Globus pallidus (tissue), 1 donor: ENCODE measurements at places on chromosomes 2 and 18.
A peak's percentile ranks its signal among the peaks of the same experiment; 100 is the strongest.

DNA sequence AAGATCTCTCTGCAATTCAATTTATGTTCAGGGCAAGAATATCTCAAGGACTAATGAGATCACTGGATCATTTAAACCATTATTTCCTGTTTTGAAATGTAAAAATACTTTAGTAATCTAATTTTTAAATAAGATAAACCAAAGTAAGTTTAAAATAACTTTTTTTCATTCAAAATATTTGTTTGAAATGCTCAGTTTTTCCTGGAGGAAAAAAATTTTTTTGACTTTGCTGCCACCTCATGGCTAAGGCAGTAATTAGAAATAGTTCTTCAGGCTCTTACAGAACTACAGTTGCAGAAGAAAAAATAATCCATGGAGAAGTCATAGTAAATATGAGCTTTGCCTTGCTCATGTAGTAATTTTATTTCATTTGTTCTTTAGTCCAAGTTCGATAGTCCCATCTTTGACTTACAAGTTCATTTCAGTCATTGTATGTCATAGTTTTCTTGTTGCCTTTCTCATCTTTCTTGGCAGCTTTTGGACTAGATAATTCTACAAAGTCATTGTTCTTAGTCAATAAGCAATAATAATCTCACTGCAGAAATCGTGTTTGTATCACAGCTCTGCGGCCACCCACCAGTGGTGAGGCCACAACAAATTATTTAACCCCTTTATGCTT lies 127.4 kb downstream of the DPP4 start:
- DNase-seq: peak; percentile 33

- DNase-seq: no peak
Observed at GRCh38 chr2:176094349-176094748, 1.8 kb downstream of the HOXD13 start.

DNA sequence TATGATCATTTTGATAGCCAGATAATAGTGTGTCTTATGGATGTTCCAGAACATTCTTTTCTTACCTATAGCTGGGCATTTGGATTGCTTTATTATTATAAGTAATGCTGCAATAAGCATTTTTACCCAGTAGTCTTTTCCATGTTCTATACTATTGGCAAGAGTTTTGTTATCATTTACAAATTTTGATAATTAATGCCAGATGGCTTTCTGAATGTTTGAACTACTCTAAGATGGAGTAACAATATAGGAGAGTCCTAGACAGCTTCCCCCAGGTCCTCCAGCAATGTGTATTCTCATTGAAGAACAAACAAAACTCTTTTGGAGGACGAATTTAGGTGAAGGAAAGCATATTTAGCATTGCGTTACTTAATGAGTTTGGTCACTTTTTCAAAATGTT lies 73.0 kb downstream of the INPP4A start:
- no peak for DNase-seq

- no peak for DNase-seq
Observed at GRCh38 chr2:157431176-157431575, 12.7 kb downstream of the CYTIP start.

DNA sequence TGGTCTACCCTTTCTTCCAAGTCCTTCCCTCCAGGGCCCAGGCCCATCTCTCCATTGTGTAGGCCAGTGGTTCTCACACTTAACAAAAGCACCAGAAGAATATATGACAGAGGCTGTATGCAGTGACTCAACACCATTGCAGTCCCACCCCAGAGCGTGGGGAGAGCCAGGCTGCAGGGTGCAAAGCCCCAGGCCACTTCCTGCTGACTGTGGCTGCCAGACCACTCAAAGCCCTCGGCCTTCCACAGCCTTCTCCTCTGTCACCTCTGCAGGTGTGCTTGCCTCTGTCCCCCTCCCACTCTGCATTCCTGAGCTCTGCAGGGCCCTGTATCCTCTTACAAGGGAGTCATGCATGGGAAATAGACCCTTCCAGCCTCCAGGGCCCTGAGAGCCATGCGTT lies 40.4 kb upstream of the ARHGEF4 start:
- no peak for DNase-seq

DNA sequence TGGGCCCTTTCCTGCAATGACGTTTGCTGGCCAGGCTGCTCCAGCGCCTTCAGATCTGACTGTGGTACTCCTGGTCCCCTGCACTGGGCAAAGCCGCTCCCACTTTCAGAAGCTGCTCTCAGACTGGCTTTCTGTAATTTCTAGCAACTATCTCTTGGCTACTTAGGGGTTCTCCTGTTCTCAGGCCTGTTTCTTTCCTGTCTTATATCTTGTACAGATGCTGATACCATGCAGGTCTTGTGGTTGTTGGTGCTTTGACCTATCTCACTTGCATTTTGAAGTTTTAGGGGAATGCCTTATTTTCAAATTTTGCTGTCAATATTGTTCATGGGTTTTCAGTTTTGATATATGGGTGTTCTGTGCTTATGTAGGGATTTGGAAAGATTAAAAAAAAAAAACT lies 145.8 kb downstream of the CLIP4 start:
- no peak for DNase-seq

GRCh38 chr2:128086244-128086643 lies 4.8 kb upstream of the UGGT1 start:
- DNase-seq: no peak

- no peak for DNase-seq
Observed at GRCh38 chr2:175576270-175576669, 394.8 kb upstream of the ATP5MC3 start.

GRCh38 chr2:239375278-239376061 lies 25.4 kb downstream of the HDAC4 start:
- DNase-seq: no peak

DNA sequence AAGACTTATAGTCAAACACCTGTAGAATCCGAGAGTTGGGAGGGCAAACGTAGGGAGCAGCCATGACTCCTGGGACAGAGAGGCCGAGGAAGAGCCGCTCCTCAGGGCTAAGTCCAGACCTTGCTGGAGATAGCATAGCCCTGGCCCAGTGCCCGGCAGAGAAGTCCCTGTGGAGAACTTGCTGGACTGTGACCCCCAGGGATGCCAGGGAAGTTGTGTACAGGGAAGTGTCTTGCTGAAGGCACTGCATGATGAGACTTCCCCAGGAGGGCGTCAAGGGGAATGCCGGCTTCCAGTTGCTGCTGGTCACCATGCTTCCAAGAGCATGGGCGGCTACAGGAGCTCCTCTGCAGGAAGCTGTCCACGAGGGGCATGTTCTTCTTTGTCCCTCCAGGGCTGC lies 8.6 kb upstream of the CNDP1 start:
- DNase-seq: no peak

- no peak for DNase-seq
Observed at GRCh38 chr2:169822785-169823392, 1.8 kb downstream of the METTL5 start.

GRCh38 chr2:36777272-36777671 lies 80.8 kb downstream of the VIT start:
- DNase-seq: no peak

DNA sequence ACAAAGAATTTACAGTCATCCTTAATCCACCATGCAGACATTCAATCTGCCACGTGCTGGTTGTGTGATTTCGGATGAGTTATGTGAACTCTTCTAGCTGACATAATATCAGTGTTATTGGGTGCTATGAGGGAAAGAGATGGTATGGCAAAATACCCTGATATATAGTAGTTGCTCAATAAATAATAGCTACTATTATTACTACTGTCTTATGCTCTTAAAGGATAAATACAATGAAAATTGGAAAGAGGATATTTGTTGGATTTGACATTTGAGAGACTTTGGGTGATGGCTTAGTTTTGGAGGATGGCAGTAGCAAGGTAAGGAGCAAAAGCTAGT lies 86.5 kb downstream of the MYO3B start:
- DNase-seq: no peak

DNA sequence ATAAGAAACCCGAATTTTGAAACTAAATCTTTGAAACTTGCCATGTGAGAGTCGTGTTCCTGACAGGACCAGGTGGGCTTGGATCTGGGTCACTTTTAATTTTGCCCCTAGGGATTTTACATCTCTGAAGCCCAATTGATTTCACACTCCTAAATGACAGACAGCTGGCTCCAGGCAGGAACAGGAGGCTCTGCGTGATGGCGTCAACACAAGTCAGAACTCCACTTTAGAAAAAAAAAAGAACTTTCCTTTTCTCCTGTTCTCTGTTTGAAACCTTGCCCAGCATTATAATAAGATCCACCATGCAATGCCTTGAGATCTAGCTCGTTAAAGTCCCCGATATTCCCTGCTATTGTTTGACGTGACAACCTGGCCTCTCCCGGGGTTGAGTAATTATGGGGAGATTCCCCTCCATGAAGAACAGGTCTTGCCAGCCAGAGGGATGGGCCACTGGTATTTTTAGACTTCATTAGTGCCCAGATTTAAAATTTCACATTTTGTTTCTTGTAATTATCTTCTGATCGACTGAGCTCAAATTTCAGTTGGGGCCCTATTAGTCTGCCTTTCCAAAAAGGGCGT lies 260.3 kb downstream of the KLHL29 start:
- DNase-seq: no peak

- DNase-seq: peak; percentile 43
Observed at GRCh38 chr2:159612255-159612901, 4.0 kb downstream of the BAZ2B start.

DNA sequence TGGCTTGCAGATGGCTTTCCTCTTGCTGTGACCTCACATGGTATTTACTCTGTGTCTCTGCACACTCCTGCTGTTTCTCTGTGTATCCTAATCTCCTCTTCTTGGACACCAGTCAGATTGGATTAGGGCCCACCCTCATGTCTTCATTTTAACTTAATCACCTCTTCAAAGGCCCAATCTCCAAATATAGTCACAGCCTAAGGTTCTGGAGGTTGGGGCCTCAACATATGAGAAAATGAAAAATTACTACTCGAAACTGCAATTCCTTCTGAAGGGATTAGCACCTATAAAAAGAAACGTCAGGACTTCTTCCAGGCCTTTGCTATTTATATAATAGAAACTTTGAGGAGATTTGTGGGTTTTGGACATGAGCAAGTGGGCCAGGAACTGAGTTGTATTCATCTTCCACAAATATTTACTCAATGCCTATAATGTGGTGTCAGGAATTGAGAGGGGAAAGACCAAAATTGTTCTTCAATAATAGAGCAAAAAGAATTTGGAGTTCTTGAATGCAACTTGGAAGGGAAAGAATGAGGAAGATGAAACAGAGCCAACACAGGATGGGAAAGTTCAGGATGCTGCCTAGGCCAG lies 270.0 kb upstream of the FN1 start:
- DNase-seq: no peak

- no peak for DNase-seq
Observed at GRCh38 chr2:205959521-205959920, 126.5 kb downstream of the INO80D start.

DNA sequence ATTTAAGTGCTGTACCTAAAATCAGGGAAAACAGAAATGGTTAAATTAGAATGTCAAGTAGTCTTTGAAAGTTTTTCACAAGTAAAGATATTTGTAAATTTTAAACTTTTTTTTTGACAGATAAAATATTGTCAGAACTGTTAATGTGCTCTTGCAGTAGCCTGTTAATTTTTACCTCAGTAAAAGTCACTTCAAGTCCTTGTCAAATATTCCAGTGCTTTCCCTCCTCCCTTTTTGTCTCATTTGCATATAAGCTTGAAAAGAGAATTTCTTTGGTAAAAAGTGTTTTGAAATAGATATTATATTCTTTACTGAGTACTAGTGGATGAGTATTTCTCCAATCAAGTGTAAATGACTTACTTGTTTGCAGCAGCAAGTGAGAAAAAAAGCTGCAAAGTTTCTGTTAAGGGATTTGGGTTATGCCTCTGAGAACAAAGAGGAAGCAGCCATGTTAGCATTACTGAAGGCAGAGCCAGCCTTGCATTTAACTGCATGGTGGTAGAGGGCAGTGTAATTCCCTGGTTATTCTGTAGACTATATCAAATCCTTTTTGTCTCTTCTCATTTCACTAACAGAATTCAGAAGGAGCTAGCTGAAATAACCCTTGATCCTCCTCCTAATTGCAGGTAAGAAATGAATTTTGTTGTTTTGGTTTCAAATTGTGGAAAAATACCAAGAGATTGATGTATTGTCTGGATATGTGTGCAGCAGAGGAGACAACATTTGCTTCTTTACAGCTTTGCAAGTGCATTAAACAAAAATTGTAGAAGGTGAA lies 3.2 kb downstream of the UBE2E3 start:
- peak; percentile 86 for DNase-seq

GRCh38 chr18:35344736-35345459 lies 678 bp upstream of the ZNF24 start:
- DNase-seq: no peak

DNA sequence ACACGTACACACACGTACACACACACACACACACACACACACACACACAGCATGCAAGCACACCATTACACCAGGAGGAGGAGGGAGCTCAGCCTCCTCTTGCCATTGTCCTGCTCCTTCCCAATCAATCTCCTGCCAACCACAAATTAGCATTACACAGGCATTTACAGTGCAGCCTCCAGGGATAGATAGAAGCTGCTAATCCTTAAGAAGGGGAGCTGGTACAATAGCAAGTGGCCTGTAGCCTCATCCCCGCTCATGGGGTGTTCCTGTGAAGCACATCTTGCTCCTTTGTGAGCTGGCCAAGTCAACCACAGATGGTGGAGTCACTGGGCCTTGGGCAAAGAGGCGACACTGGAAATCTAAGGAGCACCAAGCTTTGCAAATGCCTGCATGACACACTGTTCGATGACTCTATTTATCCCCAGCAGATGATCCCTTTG lies 110.3 kb upstream of the PKDCC start:
- DNase-seq: no peak

GRCh38 chr18:50839341-50839740 lies 19.5 kb upstream of the MRO start:
- no peak for DNase-seq

DNA sequence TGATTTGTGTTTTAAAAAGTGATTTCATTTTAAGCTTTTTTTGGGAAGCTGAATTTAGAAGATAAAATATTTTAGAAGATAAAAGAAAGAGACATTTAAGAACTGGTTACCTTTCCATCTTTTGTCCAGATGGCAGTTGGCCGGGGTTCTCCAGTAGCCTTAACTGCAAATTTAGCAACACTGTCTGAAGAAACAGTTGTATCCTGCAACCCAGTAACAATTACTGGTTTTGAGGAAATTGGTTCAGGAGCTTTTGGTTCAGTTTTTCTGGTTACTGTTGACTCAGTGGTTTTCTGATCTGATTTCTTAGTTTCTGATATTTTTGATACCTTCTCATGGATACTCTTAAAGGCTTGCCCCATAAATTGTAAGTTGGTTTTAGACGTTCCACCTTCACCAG lies 49.9 kb downstream of the PLEKHA3 start:
- no peak for DNase-seq

- no peak for DNase-seq
Observed at GRCh38 chr2:17610521-17610920, 70.0 kb downstream of the VSNL1 start.

DNA sequence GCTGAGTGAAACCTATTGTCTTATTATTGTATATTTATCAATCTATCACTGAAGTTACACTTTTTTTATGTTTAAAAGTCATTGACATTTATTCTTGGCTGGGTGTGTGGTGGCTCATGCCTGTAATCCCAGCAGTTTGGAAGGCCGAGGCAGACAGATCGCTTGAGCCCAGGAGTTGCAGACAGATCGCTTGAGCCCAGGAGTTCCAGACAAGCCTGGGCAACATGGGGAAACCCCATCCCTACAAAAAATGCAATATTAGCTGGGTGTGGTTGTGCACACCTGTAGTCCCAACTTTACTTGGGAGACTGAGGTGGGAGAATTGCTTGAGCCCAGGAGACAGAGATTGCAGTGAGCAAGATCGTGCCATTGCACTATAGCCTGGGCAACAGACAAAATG lies 97.8 kb downstream of the EPC2 start:
- no peak for DNase-seq
